ENCODE measurements at places on chromosomes 7 and 10.

DNA sequence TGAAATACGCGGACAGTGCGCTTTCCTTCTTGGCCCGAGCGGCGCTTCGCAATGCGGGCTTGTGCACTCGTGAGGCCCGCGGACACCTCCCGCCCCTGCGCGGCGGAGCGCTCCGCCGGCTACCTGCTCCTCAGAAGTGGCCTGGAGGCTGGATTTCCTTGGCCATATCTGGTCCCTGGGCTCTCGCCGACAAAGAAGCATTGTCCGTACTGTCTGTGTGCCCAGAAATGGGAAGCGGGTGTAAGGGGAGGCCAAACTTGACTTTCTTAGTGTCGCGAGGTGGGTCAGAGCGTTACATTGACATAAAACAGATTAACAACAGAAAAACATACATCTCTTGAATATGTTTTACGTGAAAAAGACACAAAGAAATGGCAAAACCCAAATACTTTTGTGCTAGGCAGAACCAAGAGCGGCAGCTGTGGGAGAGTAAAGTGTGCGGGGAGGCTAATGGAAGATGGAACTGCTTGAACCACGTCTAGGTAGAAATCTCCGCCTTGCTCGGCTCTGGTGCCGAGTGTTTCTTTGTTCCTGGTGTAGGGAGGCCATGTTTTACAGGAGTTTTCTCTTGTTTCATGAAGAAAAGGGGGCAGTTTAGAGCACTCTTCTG is 1.4 kb downstream of the LANCL2 start:
- DNase-seq: no peak

DNA sequence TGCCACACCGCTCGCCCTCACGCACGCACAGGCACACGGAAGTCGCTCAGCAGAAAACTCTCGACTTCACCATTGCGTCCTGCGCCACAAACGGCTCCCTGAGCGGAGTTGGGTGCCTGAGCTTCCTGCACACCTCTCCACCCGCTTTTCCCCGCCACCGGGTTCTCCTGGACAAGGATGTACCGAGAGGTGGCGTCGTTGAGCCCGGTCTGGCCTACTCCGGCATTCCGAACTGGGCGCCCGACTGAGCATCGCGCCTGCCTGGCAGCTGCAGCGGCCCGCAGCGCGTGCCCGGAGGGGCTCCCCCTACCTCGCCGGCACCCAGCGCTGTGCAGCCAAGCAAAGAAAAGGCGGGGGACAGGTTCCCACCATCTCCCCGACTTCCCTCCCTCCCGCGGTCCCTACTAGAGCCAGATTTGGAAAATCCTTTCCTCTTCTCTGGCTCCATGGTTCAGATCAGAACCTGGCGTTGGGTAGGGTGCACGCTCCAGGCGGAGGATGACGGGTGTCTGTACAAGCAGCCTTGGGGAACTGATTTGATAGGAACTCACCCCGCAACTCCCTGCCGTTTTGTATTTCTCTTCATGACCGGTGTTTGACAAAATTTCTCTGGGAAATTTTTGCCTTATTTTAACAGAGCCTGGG is 1.7 kb downstream of the SORCS3 start:
- DNase-seq: no peak

DNA sequence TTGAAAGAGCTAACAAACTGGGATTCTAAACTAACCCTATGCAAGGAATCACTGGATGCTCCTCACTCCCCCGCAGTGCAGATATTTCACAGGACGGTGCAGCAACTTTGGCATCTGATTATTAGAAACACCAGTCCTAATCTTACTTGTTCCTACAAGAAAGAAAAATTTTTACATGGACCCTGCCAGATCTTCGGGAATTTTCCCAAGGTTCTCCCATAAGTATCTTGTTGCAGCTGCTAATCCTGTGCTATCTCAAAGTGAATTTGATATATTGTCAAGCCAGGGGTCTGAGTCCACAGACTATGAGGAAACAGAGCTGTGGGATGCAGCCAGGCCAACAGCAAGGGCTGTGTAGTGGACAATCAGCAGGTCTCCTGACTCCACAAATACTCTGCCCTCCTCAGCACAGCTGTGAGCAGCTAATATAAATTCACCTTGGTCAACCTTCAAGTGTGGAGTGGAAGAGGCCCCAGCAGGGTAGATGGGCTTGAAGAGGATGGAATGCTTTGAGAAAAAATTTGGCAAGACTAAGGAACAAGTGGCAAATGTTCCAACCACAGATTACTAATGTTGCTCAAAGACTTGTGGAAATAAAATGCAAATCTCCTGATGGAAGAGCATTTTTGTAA is 25.6 kb downstream of the VSTM4 start:
- no peak for DNase-seq

- DNase-seq: no peak
These were observed 3.5 kb upstream of the TCAF1 start for GRCh38 chr7:143905509-143905908.

- DNase-seq: no peak
These were observed 125.6 kb downstream of the CALN1 start for GRCh38 chr7:72286519-72286918.

DNA sequence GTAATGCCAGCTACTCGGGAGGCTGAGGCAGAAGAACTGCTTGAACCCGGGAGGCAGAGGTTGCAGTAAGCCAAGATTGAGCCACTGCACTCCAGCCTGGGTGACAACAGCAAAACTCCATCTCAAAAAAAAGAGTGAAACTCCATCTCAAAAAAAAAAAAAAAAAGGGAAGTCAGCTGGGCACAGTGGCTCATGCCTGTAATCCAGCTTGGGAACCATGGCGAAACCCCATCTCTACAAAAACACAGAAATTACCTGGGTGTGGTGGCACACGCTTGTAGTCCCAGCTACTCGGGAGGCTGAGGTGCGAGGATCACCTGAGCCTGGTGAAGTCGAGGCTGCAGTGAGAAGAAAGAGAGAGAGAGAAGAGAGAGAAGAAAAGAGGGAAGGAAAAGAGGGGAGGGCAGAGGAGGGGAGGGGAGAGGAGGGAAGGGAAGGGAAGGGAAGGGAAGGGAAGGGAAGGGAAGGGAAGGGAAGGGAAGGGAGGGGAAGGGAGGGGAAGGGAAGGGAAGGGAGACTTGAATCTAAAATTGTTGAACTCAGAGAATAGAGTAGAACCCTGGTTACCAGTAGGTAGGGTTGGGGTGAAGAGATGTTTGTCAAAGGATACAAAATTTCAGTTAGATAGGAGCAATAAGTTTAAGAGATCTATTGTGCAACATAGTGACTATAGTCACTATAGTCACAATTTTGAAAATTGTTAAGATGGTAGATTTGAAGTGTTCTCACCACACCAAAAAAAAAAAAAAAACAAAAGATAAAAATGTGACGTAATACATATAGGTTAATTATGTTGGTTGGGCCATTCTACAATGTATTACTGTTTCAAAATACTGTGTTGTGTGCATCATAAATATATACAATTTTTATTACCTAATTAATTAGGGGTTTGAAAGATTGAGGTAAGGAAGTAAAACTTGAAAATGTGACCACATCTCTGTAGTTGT is 2.5 kb downstream of the SLC16A9 start:
- no peak for DNase-seq

DNA sequence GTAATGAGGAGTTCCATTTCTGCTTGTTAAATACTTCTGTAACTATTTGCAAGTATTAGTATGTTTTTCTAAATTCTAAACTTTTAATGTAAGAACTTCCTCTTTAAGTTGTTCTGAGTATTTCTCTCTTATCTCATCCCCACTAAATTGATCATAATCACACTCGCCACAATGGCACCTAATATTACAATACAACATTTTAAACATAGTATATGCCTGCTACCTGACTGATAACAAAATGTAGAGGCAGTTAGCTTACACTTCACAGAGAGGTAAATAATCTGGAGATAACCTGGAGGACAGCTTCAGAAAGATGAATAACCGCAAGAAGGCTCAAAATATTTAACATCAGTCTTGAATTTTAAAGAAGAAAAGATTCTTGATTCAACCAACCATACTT is 48.6 kb downstream of the HIBADH start:
- no peak for DNase-seq

GRCh38 chr7:106365252-106366005 is 80.6 kb upstream of the NAMPT start:
- DNase-seq: no peak

GRCh38 chr10:22599048-22599561 is 115.3 kb downstream of the PIP4K2A start:
- DNase-seq: no peak

- peak; percentile 76 for DNase-seq
These were observed 2.1 kb downstream of the SNX10 start for GRCh38 chr7:26293569-26294308.

- DNase-seq: no peak
These were observed 122.2 kb downstream of the TWIST1 start for GRCh38 chr7:18995270-18995671.
